NK-92 treated with Interleukin-12 subunit alpha and Interleukin-12 subunit beta, amount 100 ng/mL, for 24 hours (cell line): ENCODE measurements at places on chromosomes 13 and 19.

GRCh38 chr19:9584073-9584833 lies at the start of gene ZNF121:
ZNF121 (minus strand) TSS chr19:9584504; CDS start chr19:9568097, 16,407 bp downstream.
- peak; percentile 74 for DNase-seq

- DNase-seq, result no peak
Observed at GRCh38 chr13:100423375-100423774, 165.2 kb downstream of the GGACT start.

GRCh38 chr19:18915639-18916038 lies 3.5 kb downstream of the COPE start:
- no peak for DNase-seq

- DNase-seq, result no peak
Observed at GRCh38 chr13:79631051-79631659, 150.2 kb downstream of the NDFIP2 start.

DNA sequence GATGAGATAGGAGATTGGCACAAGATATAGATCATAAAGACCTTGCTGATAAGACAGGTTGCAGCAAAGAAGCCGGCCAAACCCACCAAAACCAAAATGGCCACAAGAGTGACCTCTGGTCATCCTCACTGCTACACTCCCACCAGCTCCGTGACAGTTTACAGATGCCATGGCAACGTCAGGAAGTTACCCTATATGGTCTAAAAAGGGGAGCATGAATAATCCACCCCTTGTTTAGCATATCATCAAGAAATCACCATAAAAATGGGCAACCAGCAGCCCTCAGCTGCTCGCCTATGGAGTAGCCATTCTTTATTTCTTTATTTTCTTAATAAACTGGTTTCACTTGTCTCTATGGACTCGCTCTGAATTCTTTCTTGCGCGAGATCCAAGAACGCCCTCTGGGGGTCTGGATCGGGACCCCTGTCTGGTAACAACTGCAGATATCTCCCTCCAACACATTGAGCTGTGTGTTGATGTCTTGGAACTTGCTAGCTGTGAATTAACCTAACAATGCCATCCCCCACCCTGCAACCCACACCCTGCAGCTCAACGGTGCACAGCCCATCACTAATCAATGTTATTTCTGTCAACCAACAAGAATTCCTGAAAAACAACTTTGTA lies 27.1 kb upstream of the GRTP1 start:
- no peak for DNase-seq

DNA sequence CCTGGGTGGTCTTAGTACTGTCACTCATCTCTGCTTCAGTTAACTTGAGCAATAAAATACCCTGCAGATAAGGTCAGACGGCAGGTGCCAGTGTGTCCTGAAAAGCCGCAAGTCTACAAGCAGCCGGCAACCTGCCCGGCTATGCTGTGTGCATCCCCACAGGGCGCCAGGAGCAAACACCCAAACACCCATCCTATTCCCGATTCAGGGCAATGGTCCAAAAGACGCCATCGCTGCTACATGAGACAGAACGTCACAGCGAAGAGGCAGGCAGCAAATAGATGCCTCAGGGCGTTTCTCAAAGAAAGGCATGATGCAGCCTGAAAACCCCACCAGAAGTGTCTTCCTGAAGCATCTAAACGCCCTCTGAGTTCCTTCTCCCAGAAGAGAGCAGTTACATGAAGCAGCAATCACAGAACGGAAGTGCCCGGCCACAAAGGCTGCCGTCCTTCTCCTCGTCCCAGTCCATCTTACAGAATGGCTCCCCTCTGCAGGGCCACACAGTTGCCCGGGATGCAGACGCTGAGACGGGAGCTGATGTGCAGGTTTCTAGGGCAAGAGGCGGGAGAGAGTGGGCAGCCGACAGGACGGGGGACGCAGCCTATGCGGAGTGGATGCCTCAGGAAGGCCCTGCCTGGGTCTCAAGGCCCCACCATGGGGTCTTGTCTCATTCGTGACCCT lies 35.1 kb downstream of the RASA3 start:
- DNase-seq, result no peak

- DNase-seq, result no peak
Observed at GRCh38 chr13:72536714-72537394, 190.6 kb downstream of the MZT1 start.

GRCh38 chr13:22082437-22083100 lies 411.7 kb downstream of the FGF9 start:
- DNase-seq, result no peak

- no peak for DNase-seq
Observed at GRCh38 chr19:4365341-4365740, 22.0 kb downstream of the MPND start.

- no peak for DNase-seq
Observed at GRCh38 chr19:37413313-37414084, 42.6 kb downstream of the ZNF527 start.

- no peak for DNase-seq
Observed at GRCh38 chr13:40145139-40145538, 489.7 kb downstream of the COG6 start.

DNA sequence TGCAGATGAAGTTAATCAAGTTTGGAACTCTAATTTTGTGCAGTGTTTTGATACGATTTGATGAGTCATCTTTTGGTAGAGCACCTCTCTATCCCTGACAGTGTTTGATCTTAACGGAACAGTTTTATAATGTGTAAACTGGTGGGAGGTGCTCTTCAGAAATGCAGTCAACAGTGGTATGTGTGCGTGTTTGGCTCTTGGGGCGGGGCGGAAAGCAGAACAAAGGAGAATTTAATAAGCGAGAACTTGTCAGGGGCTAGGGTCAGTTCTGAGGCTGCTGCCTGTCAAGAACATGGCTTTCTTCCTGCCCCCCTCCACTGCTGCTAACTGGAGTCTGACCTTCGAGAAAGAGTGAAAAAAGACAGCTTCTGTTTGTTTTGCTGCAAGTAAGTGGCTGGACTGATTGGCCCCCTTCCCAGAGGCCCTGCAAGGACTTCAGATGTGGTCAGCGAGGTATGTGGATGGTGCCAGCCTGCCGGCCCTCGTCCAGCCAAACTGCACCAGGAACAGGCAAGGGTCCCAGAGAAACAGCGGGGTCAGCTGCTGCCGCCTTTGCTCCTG lies 40.8 kb downstream of the BBC3 start:
- DNase-seq, result no peak
